Right renal pelvis (tissue), 4 donors: ENCODE measurements at places on chromosomes 6 and 20. TPM values are rescaled to one million over a fixed set of nuclear protein-coding genes. Genes with fewer than 3 reads are reported as not detected.

GRCh38 chr6:6357032-6357431, 36.6 kb upstream of the F13A1 start:
- DNase-seq, result no peak

GRCh38 chr20:3011752-3012151, 31.7 kb upstream of the GNRH2 start:
- no peak for DNase-seq

DNA sequence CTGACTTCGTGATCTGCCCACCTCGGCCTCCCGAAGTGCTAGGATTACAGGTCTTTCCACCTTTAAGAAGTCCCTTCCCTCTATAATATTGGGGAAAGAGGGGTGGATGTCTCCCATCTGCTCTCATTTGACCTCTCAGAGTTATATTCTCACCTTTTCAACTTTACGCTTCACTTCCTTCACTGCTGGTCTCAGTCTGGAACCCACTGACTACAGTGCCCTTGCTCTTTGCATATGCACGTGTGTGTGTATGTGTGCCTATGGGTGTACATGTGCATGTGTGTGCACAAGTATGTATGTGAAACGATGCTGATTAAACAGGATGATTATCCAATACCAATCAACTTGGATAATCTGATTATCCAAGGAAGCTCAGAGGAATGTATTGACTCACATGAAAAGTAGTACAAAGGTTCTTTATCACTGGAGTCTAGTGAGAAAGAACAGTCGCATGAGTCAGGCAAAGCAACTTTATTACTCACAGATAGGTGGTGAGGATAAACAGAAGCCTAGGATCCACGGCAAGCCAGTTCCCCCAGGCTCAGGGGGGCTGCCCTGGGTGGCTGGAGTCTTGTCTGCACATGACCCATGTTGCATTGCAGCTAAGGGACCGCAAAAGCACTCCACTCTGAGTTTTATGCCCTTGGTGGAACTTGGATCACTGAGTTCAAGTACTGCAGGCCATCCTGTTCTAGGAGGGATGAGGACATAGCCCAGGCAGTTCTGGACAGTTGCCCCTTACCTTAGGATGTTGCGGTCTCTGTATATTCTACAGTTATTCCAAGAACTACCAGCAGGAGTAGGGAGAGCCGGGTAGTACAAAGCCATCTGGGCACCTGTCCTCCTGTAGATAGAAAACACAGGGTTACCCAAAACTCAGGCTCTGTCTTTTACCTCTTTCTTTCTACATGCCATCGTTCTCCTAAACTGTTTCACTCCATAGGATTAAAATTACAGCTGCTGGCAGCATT, 50.9 kb downstream of the SNRNP48 start:
- no peak for DNase-seq

DNA sequence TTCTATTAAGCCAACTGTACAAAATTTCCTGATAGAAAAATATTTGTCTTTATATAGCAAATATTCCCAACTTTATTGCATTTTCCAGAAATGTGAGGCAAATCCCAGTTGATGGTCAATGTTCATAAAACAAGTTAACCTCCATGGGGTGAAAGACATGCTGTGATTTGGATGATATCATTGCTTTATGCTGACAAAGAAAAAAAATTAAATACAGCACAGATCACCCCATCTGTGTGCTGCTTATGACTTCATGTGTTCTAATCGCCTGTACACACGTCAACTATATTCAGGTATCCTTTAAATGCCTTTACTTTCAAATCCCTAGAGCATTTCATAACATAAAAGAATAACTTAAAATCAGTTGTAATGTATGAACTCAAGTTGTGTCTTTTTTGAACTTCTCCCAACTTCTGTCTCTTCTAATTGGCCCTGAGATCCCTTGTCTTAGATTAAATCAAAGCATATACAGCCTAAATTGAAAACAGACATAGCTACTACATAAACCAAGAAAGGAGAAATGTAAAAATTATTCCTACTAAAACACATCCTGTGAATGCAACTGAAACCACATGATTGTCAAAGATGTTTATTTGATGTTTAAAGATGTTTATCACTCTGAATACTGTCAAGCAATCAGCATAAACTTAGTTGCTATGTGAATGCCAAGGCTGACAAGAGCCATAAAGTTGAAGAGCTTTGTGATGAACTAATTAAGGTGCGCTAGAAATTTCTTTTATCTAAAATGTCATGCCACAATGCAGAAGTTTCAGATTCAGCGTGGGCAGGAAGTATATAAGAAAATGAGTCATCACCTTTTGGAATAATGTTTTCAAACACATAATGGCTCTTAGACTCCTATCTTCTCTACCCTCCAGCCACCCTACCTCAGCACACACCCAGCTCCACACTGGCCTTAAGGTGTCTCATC, 68.7 kb downstream of the FILIP1 start:
- DNase-seq, result no peak

The ANGPT4 gene
- polyA plus RNA-seq, result 0.19 TPM

The AHI1 gene
- 70.1 TPM for polyA plus RNA-seq

The LINC00237 gene
- polyA plus RNA-seq, result not detected

The MUC22 gene
- not detected for polyA plus RNA-seq

The SLC22A7 gene
- 2.5 TPM for polyA plus RNA-seq

DNA sequence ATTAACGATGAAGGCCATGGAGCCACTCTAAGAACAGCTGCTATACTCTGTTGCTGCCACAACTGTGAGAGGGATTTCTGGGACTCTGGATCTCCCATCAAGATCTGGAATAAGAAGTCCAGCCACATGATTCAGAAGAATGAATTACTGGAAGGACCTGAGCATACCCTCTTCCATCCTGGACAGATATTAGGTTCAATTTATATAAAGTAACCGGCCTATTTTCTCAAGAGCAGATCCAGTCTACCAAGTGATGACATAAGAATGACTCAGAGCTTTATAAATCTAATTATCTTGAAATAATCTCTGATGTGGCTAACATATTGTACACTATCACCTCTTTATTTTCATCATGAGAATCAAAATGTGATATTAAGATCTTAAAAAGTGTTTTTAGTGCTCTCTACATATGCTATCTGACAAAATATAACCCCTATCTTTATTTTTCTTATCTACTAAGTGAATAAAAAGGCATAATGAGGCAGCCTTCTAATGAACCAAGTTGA, 45.1 kb downstream of the COL9A1 start:
- no peak for DNase-seq

DNA sequence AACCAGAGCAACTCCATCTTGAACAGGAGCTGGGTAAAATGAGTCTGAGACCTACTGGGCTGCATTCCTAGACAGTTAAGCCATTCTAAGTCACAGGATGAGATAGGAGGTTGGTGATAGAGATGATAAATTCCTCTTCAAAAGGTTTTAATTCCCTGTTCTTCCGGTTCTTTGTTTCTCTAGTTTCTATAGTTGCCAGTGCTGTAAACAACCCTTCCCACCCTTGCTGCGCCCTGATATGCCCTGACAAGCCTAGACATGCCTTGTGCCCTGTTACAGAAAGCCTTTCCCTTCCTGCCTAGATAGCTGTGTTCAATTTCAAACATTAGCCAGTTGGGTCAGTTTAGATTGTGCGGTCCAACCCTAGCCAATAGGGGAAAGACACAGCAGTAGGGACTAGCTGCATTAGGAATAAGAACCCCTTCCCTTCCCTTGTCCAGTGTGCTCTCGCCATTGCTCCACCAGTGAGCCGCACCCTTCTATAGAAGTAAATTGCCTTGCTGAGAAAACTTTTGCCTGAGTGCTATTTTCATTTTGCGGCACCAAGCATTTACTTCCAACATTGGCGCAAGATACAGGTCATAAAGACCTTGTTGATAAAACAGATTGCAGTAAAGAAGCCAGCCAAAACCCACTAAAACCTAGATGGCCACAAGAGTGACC, 52.5 kb upstream of the CCN2 start:
- no peak for DNase-seq

The LST1 gene
- polyA plus RNA-seq, result 4.6 TPM

DNA sequence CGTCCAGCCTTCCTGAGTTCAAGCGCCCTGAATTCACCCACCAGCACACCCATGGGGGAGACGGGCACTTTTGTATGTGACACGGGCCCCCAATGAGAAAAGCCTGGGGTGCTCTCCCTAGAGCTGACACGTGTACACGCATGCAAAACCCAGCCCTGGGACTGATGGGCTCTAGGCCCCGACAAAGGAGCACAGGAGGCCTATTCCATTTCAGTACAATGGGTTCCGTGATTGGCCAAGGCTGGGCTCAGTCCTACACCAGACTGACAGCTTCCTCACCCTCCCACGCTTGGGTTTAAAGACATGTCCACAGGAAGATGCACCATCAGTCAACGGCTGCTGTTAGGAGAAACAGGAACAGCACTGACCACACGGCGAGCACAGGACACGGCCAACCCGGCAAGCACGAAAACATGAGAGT, 8.8 kb downstream of the ZBTB46 start:
- no peak for DNase-seq

DNA sequence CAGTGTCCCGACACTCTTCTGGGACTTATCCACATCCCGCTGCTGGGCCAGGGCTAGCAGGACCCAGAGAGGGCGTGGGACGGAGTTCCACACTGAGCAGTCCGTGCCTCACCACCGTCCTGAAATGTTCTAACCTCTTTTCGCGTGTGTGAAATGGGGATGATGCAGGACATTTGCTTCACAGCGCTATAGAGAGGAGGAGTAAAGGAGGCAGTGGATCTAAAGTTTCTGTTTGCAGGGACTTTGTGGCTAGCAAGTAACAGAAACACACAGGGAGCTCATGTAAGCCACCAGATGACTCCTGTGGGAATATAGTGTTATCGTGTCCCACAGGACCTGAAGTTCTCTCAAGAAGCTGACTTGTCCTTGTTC, 634 bp downstream of the ITPA start:
- no peak for DNase-seq

The RSPO4 gene
- polyA plus RNA-seq, result 1.5 TPM
